ENCODE measurements at places on chromosomes 5 and 9.
A peak's percentile ranks its signal among the peaks of the same experiment; 100 is the strongest.

GRCh38 chr9:135281791-135282737, 194.6 kb downstream of the OLFM1 start:
- DNase-seq: peak; percentile 73

GRCh38 chr5:9429691-9430215, 116.1 kb downstream of the SEMA5A start:
- DNase-seq: no peak

GRCh38 chr9:71465392-71465791, 302.9 kb downstream of the CEMIP2 start:
- no peak for DNase-seq

DNA sequence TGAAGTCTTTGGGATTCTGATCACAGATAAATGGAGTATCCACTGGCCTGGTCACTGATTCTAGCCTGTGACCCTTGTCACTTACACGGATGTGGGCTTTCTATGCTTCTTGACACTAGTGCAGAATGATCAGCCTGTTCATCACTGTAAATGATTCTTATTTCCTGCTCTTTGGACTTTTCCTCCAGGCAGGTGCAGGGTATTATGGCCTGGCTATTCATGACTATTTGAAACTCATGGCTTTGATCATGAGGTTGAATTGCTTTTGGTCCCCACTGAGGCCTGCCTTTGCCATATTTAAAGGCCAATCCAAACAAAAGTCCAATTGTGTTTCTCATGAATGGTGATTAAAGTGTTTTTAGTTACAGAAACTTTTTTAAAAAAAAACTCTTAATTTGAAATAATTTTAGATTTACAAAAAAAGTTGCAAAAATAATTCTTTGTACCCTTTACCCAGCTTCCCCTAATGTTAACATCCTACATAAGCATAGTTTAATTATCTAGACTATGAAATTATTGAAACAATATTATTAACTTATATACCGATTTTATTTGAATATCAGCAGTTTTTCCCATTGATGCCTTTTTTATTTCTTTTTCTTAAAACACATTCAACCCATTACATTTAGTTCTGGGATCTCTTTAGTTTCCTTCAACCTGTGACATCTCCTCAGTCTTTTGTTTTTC, 68.1 kb downstream of the GALNT10 start:
- DNase-seq: no peak

DNA sequence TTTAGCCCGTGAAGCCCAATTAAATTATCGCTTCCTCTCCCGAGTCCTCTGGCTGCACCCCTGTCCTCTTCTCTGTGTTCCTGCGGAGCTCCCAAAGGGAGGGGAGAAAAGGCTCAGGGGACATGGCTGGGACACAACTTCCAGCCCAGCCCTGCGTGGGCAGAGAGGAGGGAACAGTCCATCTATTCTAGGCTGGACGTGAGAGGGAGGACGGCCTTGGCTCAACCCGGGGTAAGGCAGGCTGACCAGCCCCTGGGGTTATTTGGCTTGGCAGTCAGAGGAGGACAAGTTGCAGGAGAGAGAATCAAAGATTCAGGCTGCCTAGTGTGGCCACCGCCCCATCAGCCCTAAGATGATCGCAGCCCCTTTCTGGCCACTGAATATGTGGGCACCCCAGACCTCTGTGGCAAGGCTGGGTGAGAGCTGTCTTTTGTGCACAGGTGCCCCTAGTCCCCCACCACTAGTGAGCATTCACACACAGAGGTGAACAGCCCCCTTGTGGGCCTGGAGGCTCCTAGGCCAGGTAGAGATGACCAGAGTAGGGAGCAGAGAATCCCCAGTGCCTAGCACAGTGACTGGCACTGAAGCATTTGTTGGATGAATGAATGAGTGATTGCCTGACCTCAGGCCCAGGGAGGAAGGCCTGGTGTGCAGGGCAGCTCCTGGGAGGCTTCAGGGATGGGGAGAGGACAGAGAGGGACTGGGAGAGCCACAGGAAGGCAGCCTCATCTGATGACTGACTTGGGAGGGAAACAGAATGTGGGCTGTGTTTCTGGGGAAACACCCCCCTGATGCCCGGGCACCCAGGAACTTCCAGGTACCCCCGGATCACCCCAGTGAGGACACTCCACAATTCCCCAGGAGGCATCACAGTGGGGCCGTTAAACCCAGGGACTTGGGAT, 133.9 kb downstream of the C9orf50 start:
- DNase-seq: no peak

- no peak for DNase-seq
Observed at GRCh38 chr5:148556835-148557234, 97.5 kb downstream of the HTR4 start.

- no peak for DNase-seq
Observed at GRCh38 chr5:14816999-14817761, 54.4 kb downstream of the ANKH start.

DNA sequence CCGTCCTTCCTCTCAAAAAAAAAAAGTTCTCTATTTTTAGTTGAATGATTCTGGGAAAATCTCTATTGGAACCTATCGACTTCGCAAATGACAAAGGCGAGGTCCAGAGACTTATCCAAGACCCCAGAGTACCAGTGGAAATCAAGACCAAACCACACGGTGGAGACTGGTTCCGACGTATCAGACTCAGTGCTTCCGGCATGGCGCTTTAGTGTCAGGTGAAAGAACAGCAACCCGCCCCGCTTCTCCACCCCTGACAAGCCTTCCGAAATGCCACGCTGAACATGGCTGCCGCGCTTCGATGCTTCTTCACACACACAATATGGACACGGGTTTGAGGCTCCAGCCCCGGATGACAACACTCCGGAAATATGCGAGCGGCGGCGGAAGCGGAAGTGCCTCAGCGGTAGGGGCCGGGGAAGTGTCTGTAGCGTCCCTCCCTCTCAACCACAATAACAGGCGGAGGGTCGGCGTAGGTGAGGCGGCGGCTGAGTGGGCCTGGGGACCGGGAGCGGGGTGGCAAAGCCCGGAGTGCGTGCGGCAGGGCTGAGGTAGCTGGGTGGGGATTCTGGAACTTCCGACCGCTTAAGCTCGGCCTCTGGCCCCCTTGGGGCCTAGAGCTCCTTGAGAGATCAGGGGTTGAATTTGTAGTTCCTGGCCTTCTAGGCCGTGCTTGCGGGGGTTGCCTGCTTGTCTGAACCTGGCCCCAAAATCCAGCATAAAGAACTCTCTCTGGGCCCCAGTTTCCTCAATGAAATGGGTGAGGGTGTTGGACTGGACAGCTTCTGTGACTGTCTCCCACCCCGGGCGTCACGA, at the start of gene FBXO38:
Gene FBXO38 (plus strand): TSS at position 395 of the 816 bp plus-strand sequence. CDS start 10,819 bp downstream, outside the sequence.
- DNase-seq: peak; percentile 97

GRCh38 chr9:90861826-90862740, 60.5 kb downstream of the SYK start:
- no peak for DNase-seq

- no peak for DNase-seq
Observed at GRCh38 chr9:130794923-130795495, 40.0 kb upstream of the ABL1 start.

DNA sequence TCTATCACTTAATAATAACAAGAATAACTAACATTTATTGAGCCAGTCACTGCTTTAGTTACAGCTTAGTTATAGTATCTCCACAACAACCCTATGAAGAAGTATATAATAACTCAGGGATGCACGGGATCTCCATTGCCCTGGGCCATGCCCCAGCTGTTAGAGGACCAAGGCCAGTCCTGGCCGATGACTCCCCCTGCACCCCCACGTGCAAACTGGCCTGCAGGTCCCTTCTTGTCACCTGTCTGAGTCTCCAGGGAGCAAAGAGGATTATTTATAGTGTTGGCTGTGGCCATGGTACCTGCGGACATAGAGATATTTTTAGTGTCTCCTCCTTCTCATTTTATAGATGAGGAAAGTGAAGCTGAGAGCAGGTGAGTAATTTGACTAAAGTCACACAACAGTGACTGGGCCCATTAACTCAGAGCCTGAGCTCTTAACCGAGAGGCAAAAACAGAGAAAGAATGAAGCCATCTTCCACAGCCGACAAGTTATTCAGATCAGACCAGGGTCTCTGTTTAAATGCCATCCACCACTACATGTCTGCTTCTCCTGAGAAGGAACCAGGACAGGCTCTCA, 94.4 kb downstream of the TMEM215 start:
- no peak for DNase-seq

GRCh38 chr5:32638309-32638708, 53.0 kb downstream of the SUB1 start:
- DNase-seq: no peak

- peak; percentile 81 for DNase-seq
Observed at GRCh38 chr9:16705111-16705604, 165.3 kb downstream of the BNC2 start.

- no peak for DNase-seq
Observed at GRCh38 chr5:68330574-68330973, 115.0 kb downstream of the PIK3R1 start.

DNA sequence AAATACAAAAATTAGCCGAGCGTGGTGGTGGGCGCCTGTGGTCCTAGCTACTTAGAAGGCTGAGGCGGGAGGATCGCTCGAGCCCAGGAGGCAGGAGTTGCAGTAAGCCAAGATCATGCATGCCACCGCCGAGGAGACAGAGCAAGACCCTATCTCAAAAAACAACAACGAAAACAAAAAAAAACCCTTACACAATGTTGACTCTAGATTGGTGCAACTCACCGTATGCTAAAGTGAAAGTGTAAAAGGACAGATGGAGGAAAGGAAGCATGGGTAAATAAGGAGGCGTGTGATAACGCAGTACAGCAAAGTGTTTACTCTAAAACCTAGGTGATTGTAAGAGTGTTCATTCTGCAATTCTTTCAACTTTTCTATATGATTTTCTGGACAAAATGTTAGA, 15.9 kb upstream of the RUFY1 start:
- DNase-seq: no peak

GRCh38 chr5:139514486-139514856, 31.9 kb upstream of the STING1 start:
- DNase-seq: no peak

DNA sequence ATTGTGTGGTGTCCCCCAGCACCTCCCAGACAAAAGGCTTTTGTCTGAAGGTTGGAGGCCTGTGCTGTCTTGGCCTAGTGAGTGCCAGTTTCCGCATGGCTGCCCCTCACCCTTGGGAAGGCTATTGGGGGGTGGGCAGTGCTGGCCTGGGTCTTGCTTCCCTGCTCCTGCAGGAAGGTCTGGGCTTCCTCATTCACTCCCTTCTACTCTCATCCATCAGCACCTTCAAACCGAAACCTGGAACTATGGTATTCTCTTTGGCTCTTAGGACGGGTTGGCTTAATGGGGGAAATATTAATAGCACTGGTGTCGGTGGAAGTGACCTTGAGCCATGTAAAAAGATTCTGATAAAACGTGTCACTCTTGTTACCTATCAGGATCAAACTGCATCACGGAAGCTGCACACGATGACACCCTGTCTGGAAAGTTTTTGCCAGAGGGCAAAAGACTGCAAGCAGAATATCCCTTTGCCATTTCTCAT, 34.0 kb upstream of the GLRX start:
- DNase-seq: no peak

DNA sequence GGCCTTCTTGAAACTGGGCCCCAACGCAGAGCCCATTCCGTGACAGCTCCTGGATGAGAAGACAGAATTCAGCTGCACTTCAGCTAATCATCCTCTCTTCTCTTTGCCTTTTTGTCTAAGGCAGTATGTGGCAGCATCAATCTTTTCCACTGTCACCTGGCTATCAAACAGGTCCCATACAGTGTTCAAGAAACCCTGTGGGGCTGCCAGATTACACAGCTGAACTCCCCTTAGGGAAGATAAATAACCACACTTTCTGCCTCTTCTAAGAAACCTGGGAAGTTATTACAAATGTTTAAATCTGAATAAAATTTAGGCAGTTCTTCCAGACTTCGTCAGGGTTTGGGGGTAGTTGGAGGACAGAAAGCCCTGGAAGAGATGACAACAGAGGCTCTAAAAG, 61.0 kb downstream of the SPEF2 start:
- no peak for DNase-seq

- DNase-seq: no peak
Observed at GRCh38 chr9:128089299-128089698, 21.3 kb downstream of the SLC25A25 start.

- DNase-seq: no peak
Observed at GRCh38 chr9:114957558-114957957, 27.2 kb upstream of the TNFSF8 start.

DNA sequence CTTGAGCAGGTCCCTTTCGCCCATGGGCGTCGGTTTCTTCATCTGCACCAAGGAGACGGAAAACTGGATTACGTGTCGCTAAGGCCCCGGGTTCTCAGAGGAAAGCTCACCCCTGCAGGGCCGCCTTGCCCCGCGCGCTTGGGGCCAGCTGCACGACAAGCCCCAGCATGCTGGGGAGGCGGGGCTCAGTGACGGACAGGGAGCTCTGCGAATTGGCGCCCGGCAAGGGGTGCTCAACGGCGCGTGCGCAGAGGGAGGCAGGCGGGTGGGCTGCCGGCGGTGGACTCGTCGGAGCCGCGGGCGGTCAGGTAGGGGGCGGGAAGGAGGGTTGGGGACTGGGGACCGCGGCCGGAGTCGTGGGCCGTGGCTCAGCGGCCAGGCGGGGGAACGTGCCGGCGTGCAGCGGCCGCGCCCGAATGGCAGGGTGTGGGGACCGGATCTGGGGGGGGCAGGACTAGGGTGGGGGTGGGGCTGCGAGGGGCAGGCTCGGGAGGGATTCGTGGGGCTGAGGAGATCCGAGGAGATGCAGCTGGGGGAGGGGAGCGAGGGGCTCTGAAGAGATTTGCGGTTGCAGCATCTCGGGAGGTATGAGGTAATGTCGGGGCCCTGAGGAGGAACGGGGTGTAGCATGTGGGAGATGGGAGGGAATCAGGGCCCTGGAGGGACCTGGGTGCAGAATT, at the start of gene TRIM32:
Gene TRIM32 (plus strand): TSS at position 232 of the 680 bp plus-strand sequence. CDS start 10,438 bp downstream, outside the sequence.
- peak; percentile 95 for DNase-seq
